Dermis microvascular lymphatic vessel endothelial cell (primary cell): ENCODE measurements at places on chromosomes 4 and X. TPM values are rescaled to one million over a fixed set of nuclear protein-coding genes. Genes with fewer than 3 reads are reported as not detected.

The GAGE12F gene
- not detected in 2 replicates for total RNA-seq

The CFP gene
- total RNA-seq, result 0.13 and 0.26 TPM in 2 replicates

The CTAG2 gene
- not detected in 2 replicates for total RNA-seq

The BGN gene
- 12.1 and 70.9 TPM in 2 replicates for total RNA-seq

The FAT4 gene
- total RNA-seq, result 37.1 and 47.4 TPM in 2 replicates

The H2BW2 gene
- not detected in 2 replicates for total RNA-seq

The ARHGEF38 gene
- not detected in 2 replicates for total RNA-seq

The SMIM31 gene
- not detected in 2 replicates for total RNA-seq

The ADH1B gene
- total RNA-seq, result 0.13 TPM in 2 replicates

The TMPRSS11E gene
- not detected in 2 replicates for total RNA-seq

The C4orf36 gene
- total RNA-seq, result 0.38 and 0.39 TPM in 2 replicates

The ZAR1 gene
- not detected in 2 replicates for total RNA-seq

The CYP2U1 gene
- total RNA-seq, result 4.0 and 6.2 TPM in 2 replicates

The GRID2 gene
- total RNA-seq, result not detected in 2 replicates

The EMCN gene
- total RNA-seq, result 44.3 and 54.9 TPM in 2 replicates

The GAB3 gene
- 6.7 and 11.6 TPM in 2 replicates for total RNA-seq

The THAP9 gene
- 5.0 and 5.4 TPM in 2 replicates for total RNA-seq

The L1CAM gene
- 0.13 TPM in 2 replicates for total RNA-seq

The MAP3K15 gene
- under 0.01 and 0.13 TPM in 2 replicates for total RNA-seq

The STOX2 gene
- 10.0 and 29.3 TPM in 2 replicates for total RNA-seq
